Stimulated activated CD4-positive, alpha-beta T cell treated with anti-CD3 and anti-CD28 coated beads, Interleukin-1b, Interleukin-23, amount 100 ng/mL, for 48 hours (primary cell): ENCODE measurements at places on chromosomes 11 and 22.
A peak's percentile ranks its signal among the peaks of the same experiment; 100 is the strongest.

DNA sequence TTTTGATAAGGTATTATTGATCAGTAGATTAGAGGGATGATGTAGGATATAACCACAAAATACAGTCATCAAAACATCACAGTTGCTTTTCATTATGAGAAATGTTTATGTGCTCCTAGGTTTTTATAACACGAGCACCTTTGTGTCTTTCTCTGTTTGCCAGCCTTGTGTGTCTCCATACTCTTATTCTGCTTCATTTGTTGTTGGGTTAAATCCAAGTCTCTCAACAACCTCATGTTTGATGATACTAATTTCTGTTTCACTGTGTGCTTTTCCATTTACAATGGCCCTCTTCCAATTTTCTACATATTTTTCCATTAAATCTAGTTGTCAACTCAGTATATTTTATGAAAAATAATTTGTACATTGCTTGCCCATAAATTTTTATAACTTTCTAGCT, 107.7 kb upstream of the POU2AF2 start:
- DNase-seq: no peak

DNA sequence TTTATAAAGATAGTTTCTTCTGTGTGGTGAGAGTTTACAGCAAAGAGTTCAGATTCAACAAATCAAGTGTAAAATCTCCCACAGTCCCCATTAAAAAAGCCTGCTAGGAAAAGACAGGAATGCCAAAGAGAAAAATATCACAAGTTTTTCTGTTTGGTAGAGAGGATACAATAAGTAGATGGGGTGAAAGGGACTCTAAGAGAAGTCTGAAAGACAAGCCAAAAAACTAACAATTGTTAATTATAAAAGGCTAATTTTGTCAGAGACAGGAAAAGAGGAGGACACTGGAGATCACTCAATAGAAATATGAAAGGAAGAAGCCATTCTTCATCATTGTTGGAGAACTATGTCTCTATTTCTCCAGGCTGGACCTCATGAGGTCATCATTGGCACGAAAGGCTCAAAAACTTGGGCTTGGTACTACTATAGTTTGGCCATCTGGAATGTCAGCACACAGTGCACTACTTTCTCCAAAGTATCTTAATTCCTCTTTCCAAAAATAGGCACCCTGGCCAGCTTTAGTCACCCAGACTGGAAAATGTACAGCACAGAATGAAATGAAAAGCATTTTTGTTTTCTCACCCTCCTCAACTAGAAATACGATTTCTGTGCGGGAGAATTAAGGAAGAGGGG, 531 bp upstream of the SOX6 start:
- DNase-seq: no peak

GRCh38 chr22:28029201-28029948, 110.3 kb upstream of the PITPNB start:
- DNase-seq: no peak

DNA sequence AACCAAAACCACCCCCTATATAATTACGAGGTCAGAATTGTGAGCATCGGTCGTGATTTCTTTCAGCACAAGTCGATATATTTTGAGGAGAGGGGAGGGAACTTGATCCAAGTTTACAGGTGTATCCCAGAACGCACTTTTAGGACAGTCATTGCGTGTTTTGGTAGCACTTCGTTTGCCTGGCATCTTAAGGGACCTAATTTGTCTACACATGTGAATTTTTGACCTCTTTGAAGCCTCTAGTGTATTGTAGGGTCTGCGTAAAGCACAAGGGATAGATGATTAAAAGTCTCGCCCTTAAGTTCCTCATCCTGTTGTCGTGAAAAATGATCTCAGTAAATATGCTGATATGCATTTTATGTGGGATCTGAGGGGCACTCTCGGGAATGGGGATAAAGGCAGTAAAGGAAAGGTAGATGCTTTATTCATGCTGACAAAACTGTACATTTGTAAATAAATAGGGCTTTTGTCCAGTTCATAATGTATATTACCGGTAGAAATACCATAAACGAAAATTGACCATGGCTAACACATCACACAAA, 632 bp upstream of the CCDC34 start:
- DNase-seq: no peak

GRCh38 chr11:130475426-130476053, 27.1 kb downstream of the ADAMTS15 start:
- DNase-seq: no peak

GRCh38 chr11:28596816-28597215, 488.6 kb downstream of the METTL15 start:
- DNase-seq: no peak

DNA sequence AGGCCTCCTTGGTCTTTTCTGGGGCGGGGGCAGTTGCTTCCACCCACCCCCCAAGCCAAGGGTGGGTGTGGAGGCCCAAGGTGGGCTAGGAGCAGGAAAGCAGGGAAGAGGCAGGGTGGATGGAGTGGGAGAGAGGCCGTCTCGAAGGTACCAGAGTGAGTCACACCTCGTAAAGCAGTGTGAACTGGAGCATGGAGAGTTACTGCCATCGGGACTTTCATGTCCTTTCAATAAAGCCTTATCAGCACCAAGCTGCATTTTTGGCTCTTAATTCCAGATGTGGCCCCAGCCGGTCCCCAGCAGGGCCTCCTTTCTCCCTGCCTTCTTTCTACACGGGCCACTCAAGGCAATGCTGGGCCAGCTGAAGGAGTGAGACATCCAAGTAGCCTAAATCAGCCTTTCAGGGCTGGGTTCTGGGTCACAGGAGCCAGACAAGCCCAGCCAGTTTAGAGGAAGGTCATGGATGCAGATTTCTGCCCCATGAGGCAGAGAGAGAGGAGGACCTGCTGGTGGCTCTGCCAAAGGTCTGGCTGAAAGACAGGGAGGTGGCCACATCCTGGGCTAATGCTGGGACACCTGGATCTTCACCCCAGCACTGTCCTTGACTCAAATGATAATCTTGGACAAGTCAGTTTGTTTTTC, 59.0 kb upstream of the CD82 start:
- DNase-seq: no peak

DNA sequence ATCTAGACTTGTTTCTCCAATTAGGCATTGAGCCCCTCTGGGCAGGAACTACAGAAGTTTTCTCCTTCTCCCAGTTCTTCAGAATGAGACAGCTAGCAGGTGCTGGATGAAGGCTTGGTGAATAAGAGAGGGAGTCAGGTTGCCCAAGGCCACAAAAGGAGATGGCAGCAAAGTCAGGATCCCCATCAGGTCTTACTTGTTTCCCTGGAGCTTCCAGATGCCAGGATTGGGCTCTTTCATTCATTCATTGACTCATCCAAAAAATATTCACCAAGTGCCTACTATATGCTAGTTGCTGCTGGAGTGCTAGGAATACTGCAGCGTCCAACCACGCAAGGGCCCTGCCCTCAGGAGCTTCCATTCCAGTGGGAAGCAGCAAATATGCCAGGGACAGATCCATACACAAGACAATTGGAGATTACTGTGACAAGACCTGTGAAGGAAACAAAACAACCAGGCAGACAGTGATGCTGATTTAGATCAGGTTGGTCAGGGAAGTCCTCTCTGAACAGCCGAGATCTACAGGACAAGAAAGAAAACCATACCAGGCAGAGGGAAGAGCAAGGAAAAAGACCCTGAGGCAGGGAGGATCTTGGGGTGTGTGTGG, 24.6 kb upstream of the LMO1 start:
- DNase-seq: no peak

DNA sequence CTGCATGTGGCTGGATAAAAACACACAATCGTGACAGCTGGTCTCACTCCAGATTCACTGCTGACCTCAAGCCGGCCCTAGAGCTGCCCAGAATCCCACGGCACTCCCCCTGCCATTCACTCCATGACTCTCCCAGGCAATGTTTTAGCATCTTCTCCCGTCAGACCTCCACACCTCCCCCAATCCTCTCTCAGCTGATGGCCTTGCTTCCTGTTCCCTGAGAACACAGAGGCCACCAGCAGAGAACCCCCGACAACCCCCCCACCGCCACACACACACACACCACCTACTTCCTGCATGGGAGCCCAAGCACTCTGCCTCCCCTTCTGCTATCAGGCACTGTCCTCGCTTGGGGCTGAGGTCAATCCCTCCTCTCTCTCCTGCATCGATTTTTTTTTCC, 9.3 kb downstream of the TNKS1BP1 start:
- no peak for DNase-seq

- DNase-seq: no peak
These were observed 103.7 kb downstream of the SHANK2 start for GRCh38 chr11:71148716-71149115.

- DNase-seq: no peak
These were observed 175.0 kb downstream of the TENM4 start for GRCh38 chr11:79265756-79266322.

DNA sequence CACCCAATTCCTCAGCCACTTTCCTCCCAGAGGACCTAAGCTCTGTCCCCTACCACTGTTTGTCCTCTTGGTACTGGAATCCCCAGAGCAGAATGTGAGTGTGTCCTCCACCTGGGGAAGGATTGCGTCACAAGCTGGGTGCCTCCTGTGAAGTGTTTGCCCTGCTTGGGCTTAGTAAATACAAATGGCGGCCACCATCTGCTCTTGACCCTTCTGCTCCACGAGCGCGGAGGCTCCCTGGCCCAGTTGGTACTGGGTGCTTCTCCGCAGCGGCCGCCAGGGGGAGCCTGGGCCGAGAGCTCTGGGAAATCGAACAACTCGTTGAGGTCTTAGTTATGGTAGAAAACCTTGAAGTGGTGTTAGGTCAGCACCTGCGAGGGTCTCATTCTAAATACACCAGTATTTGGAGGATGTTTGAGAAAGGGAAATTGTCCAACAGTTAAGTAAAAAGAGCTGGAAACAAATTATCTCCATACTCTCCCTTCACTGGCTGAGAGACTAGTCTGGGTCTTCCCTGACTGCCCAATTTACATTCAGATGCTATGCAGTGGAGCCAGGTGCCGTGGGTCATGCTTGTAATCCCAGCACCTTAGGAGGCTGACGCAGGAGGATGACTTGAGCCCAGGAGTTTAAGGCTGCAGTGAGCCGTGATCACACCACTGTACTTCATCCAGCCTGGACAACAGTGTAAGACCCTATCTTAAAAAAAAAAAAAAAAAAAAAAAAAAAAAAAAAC, 74.6 kb upstream of the TEAD1 start:
- peak; percentile 56 for DNase-seq
